Stimulated activated CD4-positive, alpha-beta T cell treated with anti-CD3 and anti-CD28 coated beads, TNF-alpha, amount 100 ng/mL, for 24 hours (primary cell): ENCODE measurements at places on chromosomes 16 and 17.
A peak's percentile ranks its signal among the peaks of the same experiment; 100 is the strongest.

DNA sequence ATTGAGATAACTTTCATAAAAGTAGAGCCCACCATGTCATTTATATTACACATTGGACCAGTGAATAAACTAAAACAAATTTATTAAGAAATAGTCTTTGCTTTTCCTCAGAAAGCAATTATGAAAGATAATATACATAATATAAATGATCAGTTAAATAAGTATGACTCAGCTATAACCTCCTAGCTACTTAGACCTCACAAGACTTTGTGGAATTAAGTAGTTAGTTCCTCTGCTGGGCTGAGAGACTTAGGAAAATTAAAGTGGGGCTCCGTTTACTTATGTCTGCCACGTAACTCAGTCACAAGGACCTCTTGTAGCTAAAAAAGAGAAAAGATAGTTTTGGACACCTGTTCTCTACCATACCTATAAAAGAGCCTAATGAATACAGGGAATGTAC, 76.9 kb downstream of the MRTFB start:
- no peak for DNase-seq

- no peak for DNase-seq
Measured at GRCh38 chr16:13552062-13552959, 367.6 kb upstream of the ERCC4 start.

GRCh38 chr16:4660454-4661007, 32.8 kb upstream of the NUDT16L1 start:
- DNase-seq: peak; percentile 81

- DNase-seq: peak; percentile 29
Measured at GRCh38 chr16:138049-138417, 440 bp downstream of the NPRL3 start.

DNA sequence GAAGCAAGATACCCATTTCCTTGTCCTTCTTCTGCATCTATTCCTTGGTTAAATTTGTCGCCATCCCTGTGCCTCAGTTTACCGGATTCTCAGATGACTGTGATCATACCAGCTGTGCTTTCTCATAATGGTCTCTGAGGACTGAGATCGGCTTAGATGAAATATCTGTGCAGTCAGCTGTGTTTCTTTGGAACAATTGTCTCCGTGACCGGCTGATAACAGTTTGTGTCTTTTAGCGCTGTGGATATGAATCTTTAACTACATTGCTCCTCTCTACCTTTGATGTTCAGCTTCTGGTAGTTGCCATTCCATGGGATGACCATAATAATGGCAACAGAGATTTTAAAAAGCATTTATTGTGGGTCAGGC, 473 bp downstream of the FTO start:
- no peak for DNase-seq

DNA sequence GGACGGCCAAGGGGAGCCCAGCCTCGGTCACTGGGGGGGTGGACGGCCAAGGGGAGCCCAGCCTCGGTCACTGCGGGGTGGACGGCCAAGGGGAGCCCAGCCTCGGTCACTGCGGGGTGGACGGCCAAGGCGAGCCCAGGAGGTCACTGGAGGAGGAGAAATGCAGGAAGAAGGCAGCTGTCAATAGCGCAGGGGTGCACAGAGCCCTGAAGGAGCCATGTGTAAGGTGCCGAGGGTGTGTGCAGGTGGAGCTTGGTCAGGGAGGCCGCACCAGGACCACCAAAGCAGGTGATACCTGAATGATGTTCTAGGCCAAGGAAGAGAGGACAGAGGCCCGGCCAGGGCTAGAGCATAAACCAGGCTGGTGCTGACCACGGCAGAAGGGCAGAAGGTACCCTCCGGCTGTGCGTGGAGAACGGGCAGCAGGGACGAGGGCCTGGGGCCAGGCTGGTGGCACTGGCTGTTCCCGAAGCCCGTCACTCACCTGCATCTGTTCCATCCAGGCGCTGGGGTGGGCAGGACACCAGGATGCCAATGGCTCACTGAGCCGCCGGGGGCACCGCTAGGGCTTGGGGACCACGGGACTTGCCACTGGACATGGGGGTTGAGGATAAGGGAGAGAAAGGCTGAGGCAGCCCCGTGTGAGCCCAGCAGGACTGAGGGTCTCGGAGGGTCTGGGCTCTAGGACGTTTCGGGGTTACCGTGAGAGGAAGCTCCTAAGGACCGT, 5.9 kb upstream of the CCDC57 start:
- no peak for DNase-seq

GRCh38 chr17:47789611-47790561, 31.7 kb downstream of the OSBPL7 start:
- peak; percentile 44 for DNase-seq

DNA sequence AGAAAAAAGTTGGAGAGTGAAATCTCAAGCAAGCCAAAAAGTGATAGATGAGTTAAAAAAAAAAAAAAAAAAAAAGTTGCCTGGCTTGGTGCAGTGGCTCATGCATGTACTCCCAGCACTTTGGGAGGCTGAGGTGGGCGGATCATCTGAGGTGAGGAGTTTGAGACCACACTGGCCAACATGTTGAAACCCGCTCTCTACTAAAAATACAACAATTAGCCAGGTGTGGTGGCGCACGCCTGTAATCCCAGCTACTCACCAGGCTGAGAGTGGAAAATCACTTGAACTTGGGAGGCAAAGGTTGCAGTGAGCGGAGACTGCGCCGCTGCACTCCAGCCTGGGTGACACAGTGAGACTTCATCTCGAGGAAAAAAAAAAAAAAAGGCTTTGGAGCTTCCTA, 668.8 kb downstream of the WWOX start:
- no peak for DNase-seq

- DNase-seq: peak; percentile 80
Measured at GRCh38 chr17:40560592-40561293, 4.5 kb downstream of the CCR7 start.

- DNase-seq: no peak
Measured at GRCh38 chr17:77734371-77735080, 224.0 kb upstream of the TNRC6C start.

- no peak for DNase-seq
Measured at GRCh38 chr16:61946019-61946418, 90.2 kb downstream of the CDH8 start.

- DNase-seq: no peak
Measured at GRCh38 chr17:6105649-6106007, 35.4 kb downstream of the WSCD1 start.

DNA sequence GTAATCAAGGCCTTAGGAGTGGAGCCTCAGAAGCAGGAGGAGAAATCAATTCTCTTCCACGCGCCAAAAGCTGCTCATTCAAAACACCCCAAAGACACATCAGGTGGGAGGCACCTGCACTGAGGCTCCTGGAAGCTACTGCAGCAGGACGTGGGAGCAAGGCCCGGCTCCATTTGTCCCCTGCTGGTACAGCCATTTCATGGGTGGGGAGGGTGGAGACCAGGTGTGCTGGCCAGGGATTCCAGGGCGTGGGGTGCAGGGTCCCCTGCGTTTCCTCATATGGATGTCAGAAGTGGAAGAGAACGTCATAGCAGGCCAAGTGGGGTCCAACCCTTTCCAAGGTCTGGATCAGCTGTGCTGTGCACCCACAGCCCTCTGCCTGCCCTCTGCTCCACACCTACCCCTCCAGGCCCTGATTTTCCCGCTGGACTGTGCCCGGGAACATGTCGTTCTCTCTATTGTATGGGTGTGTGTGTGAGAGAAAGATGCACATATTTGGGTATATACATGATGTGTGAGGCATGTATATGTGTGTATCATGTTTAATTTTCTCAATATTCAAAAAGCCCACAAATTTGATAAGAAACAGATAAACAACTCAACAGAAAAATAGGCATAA, 39.2 kb upstream of the CBX4 start:
- no peak for DNase-seq

GRCh38 chr17:58096892-58097291, 13.7 kb downstream of the DYNLL2 start:
- DNase-seq: no peak

- DNase-seq: no peak
Measured at GRCh38 chr16:10806698-10807097, 11.9 kb downstream of the TVP23A start.

DNA sequence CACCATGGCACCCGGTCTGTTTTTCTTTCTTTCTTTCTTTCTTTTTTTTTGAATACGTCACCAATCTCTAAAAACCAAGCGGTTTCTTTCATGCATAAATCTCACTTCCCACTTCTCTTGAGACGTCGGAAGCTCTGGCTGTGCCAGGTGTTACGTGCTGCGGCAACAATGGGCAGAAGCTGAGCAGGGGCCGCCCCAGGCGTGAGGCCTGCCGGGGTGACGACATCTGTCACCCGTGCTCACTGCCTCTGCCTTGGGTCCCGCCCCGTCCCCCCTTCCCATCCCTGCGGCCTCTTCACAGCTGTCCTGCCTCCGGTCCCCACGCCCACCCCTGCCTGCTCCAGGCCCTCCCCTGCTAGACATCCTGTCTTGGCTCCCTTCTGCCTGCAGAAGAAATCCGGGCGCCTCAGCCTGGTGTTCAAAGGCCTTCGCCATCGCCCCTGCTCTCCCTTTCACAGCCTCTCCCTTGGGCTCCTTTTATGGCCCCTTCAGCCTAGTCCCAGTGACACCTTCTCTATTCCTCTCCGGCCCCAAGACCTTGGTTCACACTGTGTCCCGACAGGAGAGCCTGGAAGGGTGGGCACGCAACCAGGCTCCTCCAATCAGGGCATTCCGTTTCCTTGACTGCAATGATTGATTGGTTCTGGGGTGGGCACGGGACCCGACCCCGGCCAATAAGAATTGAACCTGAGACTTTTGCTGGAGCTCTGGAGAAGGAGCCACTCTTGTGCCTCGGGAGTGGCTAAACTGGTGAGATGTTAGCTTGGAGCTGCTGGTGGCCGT, 4.8 kb downstream of the P2RX1 start:
- DNase-seq: peak; percentile 76

- DNase-seq: no peak
Measured at GRCh38 chr16:86496929-86497461, 13.3 kb upstream of the FOXF1 start.

GRCh38 chr17:20022701-20023100, 13.5 kb downstream of the SPECC1 start:
- DNase-seq: no peak

- no peak for DNase-seq
Measured at GRCh38 chr17:13770702-13771101, 169.0 kb upstream of the HS3ST3A1 start.

GRCh38 chr16:69566981-69567680, 1.4 kb downstream of the NFAT5 start:
- no peak for DNase-seq

DNA sequence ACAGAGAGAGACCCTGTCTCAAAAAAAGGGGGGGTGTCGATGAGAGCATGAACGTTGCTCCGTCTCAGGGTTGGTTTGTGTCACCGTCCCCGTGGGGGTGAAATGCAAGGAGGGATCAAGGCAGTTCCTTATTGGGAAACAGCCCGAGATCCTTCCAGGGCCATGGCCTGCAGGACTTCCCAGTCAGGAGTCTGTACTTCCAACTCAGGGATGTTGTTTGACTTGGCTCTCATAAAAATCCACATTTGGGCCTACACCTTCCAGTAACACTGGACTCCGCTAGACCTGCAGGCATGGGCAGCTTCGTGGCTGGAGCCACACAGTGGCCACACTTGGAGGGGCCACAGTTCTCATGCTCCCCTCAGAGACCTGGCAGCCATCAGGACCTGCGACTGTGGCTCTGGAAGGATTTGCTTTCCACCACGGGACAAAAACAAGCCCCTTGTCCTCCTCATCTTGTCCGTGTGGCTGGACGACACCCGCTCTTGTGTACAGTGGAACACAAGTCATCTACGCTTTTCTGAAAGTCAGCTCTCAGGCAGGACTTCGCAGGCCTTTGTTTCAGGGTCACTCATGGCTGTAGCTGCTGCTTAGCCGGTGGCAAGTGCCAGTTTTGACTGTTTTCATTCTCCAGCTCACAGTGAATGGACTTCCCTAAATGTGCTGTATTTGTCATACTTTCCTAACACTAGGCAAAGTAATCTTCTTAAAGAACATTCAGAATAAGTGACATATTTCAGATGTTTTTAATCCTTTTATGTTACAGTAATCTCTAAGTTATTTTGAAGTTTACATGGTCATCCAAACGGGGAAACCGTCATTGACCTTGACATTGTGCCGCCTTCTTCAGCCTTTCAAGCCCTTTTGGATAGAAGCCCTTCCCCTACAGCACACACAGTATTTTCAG, 24.2 kb upstream of the IL17C start:
- no peak for DNase-seq

DNA sequence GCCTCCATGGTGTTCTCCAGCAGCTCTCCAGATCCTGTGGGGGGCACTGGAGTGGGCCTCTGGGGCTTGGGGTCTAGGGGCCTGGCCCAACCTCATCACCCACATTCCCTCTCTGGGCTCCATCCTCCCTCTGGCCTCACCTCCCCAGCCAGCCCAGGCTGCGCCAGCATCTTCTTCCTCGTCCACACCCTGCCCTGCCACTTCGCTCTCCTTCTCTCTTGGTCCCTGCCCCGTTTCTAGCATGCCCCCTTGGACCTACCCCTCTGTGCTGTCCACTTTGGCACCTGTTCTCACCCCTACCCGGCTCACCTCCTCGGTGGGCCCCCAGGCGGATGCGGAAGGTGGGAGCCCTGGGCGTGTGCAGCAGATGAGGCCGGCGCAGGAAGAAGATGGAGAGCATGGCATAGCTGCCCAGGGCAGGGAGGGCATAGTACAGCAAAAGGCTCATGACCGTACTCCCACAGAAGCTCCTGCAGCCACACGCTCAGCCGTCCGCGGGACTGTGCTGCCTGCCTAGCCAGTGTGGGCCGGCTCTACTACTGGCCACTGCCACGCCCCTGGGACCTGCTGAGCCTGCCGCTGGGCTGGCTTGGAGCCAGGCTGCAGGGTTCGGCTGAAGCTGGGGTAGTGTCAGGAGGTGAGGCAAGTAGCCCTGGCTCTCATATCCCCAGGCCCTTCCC, at the start of gene GDPD3:
GDPD3 (minus strand) TSS at position 507 of the 680 bp plus-strand sequence; CDS start at position 448, 59 bp downstream.
- no peak for DNase-seq

- DNase-seq: no peak
Measured at GRCh38 chr16:8552487-8553221, 37.7 kb downstream of the TMEM114 start.

DNA sequence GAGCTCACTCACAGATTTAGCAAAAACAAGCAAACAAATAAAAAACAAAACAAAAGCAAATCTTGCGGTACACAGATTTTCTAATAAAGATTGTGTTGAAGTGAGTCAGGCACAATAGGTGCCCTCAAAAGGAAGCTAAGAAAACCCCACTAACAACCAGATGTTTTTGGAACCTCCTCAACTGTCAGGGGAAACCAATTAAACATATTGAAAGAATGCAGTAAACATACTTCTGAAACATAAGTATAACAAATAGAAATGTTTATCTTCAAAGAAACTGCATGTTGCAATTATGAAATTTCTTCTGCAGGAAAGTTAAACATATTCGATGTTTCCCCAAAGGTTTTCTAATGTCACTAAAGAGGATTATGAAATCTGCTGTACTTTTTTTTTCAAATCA, 110.5 kb upstream of the CORO6 start:
- no peak for DNase-seq
